Naive thymus-derived CD8-positive, alpha-beta T cell (primary cell): ENCODE measurements at places on chromosomes 3 and 15.

DNA sequence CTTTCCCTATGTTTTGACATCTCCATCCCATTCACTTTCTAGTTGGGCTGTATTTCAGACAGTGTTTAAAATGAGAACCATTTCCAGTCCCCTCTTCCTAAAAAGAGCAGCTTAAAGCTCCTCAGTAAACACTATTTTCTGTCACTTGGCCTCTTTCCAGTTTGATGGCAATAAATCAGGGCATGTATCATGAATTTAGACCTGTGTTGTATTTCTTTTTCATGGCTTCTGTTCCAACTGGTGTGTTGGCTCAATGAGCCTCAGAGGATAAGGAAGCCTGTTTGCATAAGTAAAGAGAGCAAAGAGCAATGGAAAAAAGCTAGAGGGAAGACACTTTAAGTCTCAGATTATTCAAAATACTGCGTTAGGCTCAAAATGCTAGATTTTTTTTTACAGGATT is 7.2 kb downstream of the CCDC80 start:
- DNase-seq: no peak

DNA sequence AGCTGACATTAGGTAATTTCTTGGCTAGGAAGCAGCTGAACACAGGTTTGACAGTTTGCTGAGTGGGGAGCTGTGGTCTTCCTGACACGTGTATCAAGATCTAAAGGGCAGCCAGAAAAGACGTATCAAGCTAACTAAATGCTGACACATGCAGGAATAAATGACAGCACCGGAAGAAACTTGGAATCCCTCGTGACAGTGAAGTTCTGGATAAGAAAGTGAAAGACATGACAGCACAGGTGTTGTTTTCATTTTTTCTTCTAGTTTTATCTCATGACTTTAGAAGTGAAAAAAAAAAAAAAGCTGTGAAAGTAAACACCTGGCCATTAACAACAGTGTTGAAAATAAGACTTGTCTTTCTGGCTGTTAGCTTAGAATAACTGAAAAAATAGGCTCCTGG is 48.7 kb downstream of the FGF7 start:
- no peak for DNase-seq

- DNase-seq: no peak
These were observed 135.0 kb upstream of the DPH6 start for GRCh38 chr15:35680951-35681350.

GRCh38 chr15:35195031-35195430 is 109.9 kb upstream of the NANOGP8 start:
- no peak for DNase-seq

- no peak for DNase-seq
These were observed 11.0 kb downstream of the CCRL2 start for GRCh38 chr3:46417841-46418611.

GRCh38 chr15:90708516-90708915 is 8.6 kb upstream of the BLM start:
- no peak for DNase-seq

DNA sequence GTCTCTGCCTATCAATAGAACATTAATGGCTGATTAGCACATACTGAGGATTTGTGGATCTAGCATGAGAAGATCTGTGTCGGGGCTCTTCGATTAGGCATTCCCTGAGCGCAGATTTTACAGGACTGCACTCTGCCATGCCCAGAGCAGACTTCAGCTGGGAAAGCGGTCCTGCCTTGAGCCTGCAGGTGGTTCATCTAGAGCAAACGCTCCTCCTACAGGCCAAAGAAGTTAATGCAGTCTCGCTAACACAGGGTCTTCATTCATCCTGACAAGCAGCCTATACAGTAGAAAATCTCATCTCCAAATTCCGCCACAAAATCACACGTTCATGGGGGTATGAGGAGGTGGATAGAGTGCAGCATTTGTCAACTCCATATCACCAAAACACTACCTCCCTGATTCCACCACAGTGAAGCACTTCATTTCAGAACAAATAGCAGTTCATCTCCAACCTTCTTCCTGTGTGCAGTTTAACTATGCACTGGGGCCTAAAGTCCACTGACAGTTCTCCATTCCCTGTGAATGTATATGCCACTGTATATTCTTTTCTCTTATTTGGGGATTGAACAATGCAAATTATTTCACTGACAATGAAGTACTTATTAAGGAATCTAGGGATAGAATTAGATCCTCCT is 405.8 kb downstream of the IGSF11 start:
- DNase-seq: no peak

DNA sequence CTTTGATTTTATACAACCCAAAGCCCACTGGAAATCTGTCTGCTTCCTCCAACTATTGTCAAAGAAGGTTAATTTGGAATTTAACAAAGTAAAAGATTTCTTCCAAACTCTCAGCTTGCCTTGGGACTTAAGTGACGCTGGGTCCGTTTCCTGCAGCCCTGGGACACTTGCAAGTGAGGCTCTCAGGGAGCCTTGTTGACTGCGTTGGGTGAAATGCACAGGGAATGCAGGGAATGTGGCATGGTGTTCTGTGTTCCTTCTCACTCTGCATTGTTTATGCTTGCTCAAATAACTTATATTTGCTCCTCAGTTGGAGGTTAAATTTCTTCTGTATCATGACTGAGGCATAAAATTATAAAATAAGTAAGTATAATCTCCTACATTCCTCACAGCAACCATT is 60.9 kb upstream of the TJP1 start:
- no peak for DNase-seq

GRCh38 chr15:82572986-82573385 is 32.7 kb upstream of the RPS17 start:
- DNase-seq: no peak

- DNase-seq: no peak
These were observed 157.2 kb downstream of the TIGIT start for GRCh38 chr3:114451051-114451451.

- no peak for DNase-seq
These were observed 82.5 kb upstream of the PSMD6 start for GRCh38 chr3:64105816-64106215.

GRCh38 chr15:47609693-47610092 is 107.6 kb upstream of the SEMA6D start:
- DNase-seq: no peak

- no peak for DNase-seq
These were observed 142.4 kb downstream of the ROBO2 start for GRCh38 chr3:77182341-77182740.

DNA sequence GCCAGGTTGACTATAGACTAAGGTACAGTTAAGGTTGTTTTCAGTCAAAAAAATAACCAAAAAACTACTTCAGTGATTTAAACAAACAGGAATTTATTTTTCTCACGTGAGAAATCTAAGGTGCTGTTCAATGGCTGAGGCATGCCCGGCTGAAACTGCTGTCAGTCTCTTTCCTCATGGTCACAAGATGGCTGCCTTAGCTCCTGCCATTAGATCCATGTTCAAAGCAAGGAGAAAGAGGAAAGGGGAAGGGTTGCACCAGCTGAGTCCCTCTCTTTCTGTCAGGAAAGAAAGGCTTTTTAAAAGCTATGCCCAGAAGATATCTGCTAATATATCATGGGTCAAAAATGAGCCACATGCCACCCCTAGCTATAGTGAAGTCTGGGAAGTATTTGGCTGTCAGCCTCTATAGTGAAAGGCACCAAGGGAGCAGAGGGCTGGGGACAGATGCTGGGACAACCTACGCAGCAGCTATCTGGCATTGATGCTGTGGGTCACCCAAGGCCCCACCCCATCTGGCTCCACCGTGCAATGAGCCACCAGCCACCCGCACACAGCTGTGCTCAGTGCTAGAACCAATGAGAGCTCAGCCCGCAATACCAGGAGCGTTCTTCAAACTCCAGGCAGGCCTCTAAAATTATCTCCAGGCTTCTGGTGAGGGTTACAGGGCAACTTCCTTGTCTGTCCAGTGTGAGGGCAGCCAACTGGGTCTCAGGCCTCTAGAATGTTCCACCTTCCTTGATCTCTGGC is 64.7 kb upstream of the GATA2 start:
- no peak for DNase-seq

DNA sequence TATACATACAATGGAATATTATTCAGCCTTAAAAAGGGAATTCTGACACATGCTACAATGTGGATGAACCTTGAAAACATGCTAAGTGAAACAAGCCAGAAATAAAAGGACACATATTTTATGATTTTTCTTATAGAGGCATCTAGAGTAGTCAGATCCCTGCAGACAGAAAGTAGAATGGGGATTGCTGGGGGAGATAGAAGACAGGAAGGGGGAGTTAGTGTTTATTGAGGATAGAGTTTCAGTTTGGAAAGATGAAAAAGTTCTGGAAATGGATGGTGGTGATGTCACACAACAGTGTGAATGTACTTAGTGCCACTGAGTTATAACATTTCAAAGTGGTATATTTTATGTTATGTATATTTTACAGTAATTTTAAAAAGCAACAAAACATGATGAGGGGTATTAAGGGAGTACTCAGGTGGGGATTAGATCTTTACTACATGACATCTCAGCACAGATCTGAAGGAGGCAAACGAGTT is 4.7 kb downstream of the ITPR1 start:
- DNase-seq: no peak

GRCh38 chr3:128473180-128473519 is 6.5 kb upstream of the DNAJB8 start:
- DNase-seq: no peak

DNA sequence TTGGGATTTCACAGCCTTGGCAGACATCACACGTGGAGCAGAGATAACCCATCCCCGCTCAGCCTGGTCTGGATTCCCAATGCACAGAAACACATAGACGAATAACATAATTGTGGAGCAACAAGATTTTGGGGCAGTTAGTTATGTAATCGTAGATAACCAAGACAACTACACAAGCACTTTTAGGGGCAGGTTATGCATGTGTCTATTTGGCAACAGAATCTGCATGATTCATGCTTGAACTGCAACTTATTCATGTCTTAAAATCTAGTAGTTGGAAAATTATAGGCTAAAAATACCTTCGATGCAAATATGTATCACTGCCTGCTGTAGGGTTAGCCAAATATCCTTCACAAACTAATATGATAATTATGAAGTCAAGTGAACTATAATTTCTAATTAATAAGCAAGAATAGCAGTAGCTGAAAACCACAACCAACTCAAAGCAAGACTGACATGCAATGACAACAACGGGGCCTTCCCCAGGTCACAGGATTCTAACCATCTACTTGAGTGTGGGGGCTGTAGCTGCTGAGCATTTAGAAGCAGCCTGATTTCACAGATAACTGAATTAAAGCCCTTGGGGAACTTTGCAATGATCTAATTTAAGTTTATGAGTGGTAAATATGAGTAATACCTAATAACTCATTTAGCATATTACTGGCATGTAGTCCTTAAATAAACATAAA is 31.1 kb downstream of the DGKG start:
- DNase-seq: no peak

GRCh38 chr3:189316296-189317019 is 144.7 kb downstream of the TPRG1 start:
- DNase-seq: no peak
